Stimulated activated CD4-positive, alpha-beta T cell treated with anti-CD3 and anti-CD28 coated beads, Interleukin-15, amount 100 ng/mL, for 1 hour (primary cell): ENCODE measurements at places on chromosomes 6 and 20.

DNA sequence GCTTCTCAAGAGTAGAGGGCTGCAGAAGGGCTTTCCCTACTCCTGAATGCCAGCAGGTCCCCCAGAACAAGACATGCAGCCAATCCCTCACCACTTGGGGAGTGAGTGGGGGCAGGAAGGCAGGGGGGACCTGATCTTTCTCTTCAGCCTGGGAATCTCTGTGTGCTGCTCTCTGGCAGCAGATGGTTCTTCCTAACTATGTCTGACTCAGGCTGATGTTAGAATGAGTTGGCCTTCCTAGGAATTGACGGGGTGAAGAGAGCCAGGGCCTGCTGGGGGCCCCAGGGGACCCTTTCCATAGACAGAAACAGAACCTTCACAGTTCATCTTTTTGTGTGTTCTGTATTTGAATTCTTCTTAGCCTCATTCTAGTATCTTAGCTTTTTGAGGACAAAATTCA lies 29.0 kb upstream of the TCP11 start:
- no peak for DNase-seq

DNA sequence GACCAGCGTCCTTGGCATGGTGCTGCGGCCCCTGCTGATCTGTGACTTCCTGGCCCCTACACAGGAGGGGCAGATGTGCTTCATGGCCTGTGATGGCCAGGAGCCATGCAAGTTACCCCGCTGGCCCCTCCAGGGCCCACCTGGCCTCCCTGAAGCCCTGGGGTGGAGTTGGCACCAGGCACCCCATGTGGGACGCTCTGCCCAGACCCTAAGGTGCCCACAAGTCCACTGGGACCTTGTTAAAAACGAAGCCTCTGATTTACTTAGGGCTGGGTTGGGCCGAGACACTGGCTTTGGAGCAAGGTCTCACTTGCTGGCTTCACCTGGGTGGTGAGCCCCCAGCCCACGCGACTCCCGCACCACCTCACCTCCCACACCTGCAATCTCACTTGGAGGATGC lies 139.0 kb downstream of the PHACTR3 start:
- DNase-seq = no peak

GRCh38 chr6:169847901-169848311 lies 96.5 kb downstream of the ERMARD start:
- no peak for DNase-seq

- DNase-seq = no peak
These were observed 82.3 kb downstream of the CEBPB start for GRCh38 chr20:50272724-50273446.

DNA sequence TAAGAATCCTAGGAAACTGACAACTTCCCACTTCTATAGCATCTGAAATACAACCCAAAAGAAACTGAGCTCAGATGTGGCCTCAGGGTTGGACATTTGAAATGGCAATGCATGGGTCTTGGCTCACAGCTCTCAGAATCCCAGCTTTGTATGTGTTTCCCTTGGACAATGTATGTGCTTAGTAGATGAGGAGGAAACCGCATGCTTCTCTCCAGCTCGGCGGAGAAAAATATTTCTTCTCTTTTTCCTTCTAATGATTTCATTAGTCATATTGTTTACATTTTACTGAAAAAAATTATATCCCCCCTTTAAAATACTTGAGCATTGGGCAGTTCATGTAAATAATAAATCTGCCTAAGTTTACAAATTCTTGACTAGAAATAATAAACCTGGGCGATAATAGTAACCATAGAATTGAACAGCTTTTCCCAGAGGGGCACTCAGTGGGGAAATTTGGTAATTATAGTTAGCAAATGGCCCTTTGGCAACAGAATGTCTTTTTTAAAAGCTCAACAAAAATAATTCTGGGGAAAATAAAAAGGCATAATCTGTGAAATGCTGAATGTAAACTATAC lies 55.3 kb downstream of the PFDN4 start:
- no peak for DNase-seq

- DNase-seq = no peak
These were observed 209.8 kb downstream of the ZMYND8 start for GRCh38 chr20:47146686-47147085.

GRCh38 chr6:52904562-52905279 lies 4.8 kb downstream of the GSTA3 start:
- DNase-seq = no peak

DNA sequence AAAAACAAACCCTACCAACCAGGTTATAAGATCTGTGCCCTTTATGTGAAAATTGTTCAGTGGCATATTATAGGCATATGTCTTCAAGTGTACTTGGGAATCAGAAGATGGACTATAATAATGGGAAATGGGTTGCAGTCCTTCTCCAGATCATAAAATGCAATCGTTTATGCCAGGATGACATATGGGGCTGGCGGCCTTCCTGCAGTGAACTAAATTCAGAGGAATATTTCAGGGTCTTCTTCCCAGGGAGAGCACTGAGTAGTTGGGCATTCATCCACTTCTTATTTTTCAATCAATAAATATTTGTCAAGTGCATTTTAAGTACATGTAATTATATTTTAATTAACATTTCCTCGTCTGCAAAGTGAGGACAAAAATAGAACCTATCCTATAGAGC lies 176.2 kb upstream of the CNR1 start:
- no peak for DNase-seq

DNA sequence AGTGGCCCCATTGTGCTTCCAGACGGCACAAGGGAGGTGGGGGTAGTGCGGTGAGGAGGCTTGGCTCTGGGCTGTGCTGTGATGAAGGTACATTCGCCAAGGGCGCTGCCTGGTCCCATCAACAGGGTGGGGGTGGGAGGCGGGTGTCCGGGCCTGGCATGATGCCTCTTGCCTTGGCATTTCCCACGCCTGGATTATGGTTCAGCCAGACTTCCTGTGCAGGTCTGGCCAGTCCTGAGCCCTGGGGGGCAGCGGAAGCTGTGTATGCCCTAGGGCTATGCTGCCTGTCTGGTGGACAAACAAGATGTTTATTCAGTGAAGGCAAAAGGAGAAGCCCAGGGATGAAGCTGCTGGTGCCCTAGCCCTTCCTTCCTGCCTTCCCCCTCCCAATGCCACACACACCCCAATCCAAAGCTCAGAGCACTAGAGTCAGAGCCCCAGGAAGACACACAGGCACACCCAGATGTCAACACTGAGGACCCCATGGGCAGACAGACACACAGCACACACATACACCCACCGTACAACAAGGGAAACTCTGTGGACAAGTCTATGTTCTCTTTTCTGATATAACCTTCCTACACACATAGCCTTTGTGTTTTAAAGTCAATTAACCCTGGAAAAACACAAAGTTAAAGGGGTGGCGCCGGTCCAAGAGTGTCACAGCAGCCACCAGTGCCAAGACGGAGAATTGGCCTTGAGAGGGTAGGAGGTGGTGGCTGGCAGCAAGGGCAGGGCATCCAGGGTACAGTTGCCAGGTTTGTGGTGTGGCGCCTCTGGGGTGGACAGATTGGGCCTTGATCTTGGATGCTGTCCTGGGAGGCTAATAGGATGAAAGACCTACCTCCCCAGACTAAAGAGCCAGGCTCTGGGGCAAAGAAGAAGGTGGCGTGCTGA lies 54.7 kb upstream of the SAYSD1 start:
- DNase-seq = no peak

GRCh38 chr20:19918965-19919329 lies 98.2 kb upstream of the NAA20 start:
- DNase-seq = no peak
